ENCODE measurements at places on chromosomes 1 and 21.

DNA sequence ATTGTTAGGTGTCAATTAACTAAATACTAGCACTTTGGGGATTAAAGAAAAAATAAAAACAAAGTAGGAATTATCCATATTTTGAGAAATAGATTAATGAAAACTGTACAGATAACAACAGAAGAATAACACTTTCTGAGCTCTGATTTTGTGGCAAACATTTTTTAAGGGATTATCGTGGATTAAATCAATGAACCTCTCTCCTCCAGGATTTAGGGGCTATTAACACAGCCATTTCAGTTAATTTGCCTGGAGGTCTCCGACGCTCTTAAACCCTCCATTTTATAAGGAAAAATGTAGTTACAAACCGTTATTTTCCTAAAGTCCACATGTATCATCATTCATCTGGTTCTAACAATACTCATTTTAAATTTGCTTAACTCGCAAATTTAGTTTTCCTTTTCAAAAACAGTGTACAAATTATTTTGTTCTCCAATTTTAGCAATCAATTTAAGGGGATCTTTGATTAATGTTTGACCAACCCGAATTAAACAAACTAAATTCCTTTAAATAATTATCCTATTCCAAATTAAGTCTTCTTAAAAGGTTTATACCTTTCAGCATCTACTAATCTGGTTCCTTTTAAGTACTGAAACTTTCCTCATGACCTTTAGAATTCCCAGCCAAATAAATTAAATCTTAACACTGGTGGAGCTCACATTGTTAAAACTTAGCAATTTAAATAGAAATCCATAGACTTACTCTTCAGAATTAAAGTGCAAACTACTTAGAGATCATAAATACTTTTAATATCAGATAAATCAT is 30.7 kb upstream of the RNF187 start:
- no peak for DNase-seq

- DNase-seq: no peak
Measured at GRCh38 chr1:84722794-84723193, 32.5 kb upstream of the SSX2IP start.

DNA sequence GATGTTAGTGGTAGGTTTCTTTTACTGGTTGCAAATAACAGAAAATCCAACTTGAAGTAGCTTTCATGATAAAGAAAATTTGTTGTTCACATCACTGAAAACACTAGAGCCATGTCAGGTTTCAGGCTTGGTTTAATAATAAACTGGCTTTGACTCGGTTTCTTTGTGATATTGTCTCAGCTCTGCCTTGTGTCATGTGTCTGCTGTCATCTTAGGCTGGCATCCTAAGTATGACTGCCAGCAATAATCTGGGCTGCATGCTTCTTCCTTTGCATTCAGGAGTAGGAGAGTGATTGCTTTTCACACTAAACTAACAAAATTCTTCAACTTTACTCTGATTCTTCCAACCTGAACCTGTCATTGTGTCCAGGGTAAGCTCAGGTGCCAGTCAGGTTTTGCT is 474.0 kb upstream of the B3GALT2 start:
- no peak for DNase-seq

DNA sequence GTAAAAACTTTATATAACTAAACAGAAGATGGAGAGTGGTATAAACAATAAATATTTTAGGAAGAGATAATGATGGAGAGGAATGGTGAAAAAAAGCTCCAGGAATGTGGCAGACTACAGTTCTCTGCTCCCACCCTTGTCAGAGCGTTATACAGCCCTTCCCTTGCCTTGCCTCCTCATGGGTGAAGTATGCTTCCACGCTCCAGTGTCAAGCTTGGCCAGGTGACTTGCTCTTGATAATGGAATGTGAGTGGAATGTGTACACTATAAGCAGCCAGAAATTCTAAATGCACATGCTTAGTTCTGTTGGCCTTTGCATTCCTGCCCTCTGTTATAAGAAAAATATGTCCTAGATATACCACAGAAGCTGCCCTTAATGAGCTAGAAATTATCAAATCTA is 24.7 kb upstream of the POGK start:
- no peak for DNase-seq

GRCh38 chr1:210882414-210883221 is 251.3 kb downstream of the KCNH1 start:
- no peak for DNase-seq

GRCh38 chr1:26900815-26901511 is 696 bp upstream of the GPATCH3 start:
- no peak for DNase-seq

DNA sequence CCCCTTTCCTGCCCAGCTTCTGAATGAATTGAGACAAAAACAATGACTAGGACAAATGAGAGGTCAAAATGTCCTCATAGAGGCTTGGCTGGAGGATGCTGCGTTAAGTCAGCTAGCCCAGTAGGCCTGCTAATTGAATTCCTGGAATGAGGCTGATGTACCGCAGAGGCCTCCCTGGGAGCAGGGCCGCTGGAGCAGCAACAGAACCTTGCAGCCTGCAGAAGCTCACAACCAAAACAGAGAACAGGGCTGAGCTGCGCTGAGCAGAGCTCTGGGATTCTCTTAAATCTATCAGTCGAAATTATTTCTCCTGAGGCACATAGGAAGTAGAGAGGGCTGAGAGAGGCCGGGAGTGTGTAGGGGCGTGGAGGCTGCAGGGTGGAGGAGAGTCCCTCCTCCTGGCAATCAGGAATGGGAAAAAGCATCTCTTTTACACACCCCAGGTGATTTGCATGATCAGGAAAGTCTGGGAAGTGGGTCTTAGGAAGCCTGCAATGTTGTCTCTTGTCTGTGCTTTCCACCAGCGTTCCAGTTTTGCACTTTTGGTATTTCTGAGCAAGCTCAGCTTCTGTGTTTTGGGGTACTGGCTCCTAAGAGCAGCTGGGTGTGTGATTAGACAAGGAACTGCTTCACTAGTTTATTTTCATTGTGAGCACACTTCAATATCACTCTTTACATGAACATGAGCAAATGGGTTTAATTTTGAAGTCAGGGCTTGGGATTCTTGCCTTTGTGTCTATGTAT is 66.5 kb downstream of the RYR2 start:
- DNase-seq: no peak

DNA sequence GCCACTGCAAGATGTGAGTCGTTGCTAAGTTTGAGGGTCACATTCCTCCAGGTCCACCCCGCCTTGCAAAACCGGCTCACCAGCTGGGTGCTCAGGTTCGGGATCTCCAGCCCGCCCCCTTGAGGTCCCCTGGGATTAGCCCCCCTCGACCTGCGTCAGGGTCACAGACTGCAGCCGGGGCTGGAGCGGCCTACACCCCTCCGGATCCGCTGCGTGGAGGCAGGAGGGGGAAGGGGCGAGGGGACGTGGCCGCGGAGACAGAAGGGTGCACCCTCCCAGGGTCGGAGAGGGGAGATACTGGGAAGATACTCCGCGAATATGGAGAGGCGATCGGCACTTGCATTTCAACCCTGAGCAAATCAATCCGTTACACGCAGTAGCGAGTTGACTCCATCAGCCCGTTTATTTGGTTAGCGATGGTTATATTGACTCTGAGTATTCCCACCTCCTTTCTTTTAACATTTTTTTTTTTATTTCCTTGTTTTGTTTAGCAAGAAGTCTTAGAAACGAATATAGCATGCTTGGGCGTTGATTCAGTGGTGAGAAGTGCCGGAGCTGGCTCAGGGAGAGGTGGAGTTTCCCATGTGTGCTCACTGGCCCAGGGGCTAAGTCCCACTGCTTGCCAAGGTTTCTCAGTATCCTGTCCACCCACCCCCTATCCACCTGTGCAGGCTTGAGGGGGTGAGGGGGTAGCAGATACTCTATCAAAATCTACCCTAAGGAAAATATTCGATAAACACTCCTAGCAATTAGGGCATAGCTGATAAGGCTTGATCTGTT is 997 bp downstream of the IFNAR2 start:
- no peak for DNase-seq

GRCh38 chr1:89453123-89453972 is 71.3 kb upstream of the LRRC8B start:
- DNase-seq: no peak

DNA sequence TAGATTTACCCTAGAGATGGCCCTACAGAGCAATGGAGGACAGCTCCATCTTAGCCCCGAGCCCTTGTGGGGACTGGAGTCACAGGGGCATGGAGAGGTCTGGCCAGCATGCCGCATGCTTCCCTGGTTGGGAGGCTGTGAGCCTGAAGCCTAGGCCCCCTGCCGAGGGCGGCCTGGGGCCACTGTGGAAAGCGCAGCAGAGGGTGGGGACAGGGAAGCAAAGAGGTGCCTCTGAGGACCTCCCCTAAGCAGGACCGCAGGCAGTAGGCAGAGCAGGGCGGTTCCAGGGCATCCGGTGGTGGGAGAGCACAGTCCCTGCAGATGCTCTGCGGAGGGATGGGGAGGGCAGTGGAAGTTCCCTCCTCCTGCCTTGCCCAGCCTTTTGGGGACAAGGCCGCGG is 26.5 kb upstream of the PEF1 start:
- no peak for DNase-seq

DNA sequence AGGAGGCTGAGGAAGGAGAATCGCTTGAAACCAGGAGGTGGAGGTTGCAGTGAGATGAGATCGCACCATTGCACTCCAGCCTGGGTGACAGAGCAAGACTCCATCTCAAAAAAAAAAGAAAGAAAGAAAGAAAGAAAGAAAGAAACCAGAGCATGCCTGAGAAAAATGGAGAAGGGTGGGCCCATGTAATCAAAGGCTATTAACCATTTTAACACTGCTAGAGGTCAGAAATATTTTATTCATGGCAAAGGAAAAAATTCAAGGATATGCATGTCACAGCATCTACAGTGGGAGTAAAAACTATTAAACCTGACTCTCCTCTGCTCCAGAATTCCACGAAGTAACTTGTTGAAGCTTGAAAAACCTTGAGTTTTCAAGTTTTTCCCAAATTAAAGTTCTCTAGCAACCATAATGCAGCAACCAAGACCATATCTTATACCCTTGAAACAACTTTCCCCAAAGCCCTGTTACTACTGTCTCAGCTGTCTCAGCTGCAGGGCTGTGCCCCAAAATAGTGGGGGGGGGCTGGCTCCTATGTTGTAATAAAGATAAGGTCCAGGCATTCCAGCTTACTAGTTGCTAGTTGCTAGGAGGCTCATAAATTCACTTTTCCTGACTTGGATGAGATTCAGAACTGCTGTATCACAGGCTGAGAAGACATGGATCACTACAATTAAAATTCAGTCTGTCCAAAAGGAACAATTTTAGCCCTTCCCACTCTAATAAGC is 112.9 kb upstream of the SOD1 start:
- DNase-seq: no peak

- no peak for DNase-seq
Measured at GRCh38 chr1:182169203-182169602, 107.7 kb upstream of the ZNF648 start.

GRCh38 chr21:28294051-28294450 is 698.6 kb downstream of the LTN1 start:
- DNase-seq: no peak

DNA sequence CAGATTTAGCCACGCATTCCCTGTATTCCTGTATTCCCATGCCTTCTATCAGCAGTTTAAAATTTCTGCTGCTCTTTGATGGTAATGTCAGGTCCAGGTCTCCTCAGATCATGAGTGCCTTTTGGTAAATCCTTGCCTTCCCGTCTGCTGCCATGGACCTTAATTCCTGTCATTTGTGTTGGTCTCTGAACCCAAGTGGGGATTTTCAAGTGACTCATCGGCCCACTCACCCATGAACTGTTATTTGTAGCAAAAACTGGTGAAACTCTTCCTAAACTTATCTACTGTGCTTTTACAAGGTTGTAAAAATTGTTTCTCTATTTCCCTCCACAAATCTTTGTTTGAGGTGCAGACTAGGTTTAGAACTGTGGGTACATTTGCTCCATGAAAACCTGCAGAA is 47.4 kb downstream of the ACTN2 start:
- no peak for DNase-seq

DNA sequence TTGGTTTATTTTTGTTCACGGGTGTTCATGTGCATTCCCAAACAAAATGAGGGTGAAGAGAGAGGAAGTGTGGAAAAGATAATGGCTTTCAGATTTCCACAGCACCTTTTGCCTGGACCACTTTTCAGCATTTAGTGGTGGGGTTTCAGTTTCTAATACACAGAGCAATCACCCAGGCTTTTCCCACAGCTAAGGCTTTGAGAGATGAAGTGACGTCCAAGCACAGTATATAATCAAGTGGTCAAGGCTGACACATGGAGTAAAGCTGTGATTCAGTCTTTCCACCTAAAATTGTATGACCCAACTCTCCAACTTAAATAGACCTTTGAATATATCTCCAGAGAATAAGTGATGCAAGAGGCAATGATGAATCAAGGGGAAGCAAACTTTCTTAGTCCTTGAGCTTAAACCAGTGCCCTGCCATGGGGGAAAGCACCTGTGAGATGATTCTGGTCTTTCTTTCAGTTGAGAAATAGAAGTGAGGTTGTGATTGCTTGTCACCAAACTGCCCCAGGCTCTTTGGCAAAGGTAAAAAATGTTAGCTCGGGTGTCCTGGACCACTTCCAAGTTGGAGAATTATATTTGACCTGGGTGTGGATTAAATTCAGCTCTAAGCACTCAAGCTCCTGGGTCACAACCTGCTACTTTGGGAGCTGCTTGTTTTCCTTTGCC is 2.4 kb upstream of the PIK3R3 start:
- no peak for DNase-seq

- no peak for DNase-seq
Measured at GRCh38 chr1:92346866-92347640, 48.2 kb downstream of the RPAP2 start.

GRCh38 chr1:204619721-204620120 is 65.8 kb downstream of the LRRN2 start:
- DNase-seq: no peak

DNA sequence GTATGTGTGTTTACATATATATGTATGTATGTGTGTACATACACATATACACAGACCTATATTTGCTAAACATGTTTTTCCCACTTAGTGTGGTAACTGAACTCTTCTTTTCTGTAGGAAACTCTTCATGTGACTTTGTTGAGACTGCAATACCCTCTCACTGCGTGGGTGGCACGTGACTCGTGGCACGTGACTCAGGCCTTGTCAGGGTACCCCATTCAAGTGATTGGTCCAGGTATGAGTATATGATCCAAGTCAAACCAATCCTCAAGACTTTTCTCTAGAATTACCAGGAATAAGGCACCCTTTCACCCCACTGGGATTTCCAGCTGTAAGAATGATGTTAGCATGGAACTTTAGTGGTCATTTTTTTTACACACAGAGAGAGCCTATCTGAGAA is 149.2 kb upstream of the KCNK2 start:
- DNase-seq: no peak

- DNase-seq: no peak
Measured at GRCh38 chr1:2376261-2376741, 15.1 kb downstream of the MORN1 start.

- no peak for DNase-seq
Measured at GRCh38 chr1:17520041-17520440, 19.5 kb upstream of the ARHGEF10L start.

- no peak for DNase-seq
Measured at GRCh38 chr1:224482619-224483018, 48.0 kb upstream of the WDR26 start.

Data from stimulated activated CD4-positive, alpha-beta T cell treated with anti-CD3 and anti-CD28 coated beads, TNF-alpha, amount 100 ng/mL, for 1 hour (primary cell).